ENCODE measurements at places on chromosomes 16 and 17. TPM values are rescaled to one million over a fixed set of nuclear protein-coding genes. Genes with fewer than 3 reads are reported as not detected.
A peak's percentile ranks its signal among the peaks of the same experiment; 100 is the strongest.

FNDC8 gene
- total RNA-seq = not detected

DNA sequence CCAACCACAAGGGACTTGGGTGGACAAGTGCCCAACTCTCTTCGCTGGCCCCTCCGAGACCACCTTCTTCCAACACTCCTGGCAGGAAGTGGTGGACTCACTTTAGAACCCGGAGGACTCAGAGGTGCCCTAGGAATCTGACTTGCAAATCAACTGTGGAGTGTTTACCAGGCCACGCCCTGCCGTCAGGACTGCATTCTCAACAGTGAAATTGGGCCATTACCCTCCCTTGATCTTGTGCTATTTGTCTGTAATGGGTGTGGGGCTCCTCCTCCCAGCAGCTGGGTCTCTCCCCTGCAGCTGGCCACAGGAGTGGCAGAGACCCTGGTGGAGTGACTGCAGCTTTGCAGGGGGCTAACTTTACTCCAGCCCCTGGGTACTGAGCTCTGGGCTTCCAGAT is 212.2 kb upstream of the RPL38 start:
- no peak for DNase-seq

GRCh38 chr16:89033304-89033703 is 56.3 kb upstream of the CBFA2T3 start:
- DNase-seq = no peak

DNA sequence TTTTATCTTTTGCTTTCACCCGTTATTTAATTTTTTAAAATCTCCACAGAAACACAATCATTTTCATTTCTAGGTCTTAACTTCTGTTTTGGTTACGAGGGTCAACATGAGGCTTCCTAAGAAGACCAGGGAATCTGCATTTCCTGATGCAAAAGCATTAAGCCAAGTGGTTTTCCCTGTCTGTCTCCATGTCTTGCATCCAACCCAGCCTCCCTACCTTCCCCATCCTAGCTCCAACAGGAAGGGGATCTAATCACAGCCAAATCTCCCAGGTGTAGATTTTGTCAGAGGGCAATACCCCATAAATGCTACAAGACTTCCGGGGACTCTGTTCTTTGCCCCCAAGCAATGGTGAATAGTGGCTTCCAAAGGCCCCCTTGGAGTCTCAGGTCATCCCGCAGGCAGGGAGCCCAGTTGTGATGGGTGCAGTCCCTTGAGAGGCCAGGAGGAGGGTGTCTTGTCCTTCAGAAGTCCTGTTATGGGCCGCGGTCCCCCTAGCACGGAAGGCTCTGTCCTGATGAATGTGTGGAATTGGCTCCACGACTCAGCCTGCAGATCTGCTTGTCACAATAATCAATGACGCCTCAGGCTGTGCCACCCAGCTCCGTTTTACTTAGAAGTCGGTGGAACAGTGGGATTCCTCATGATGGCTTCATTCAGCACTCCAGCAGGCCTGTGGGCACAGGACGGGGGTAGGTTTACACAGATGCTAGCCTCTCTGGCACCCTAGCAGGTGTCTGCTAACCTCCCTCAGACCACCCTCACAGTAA is 141.1 kb downstream of the RGS9 start:
- peak; percentile 79 for DNase-seq
